ENCODE measurements at places on chromosomes 5 and 9.

DNA sequence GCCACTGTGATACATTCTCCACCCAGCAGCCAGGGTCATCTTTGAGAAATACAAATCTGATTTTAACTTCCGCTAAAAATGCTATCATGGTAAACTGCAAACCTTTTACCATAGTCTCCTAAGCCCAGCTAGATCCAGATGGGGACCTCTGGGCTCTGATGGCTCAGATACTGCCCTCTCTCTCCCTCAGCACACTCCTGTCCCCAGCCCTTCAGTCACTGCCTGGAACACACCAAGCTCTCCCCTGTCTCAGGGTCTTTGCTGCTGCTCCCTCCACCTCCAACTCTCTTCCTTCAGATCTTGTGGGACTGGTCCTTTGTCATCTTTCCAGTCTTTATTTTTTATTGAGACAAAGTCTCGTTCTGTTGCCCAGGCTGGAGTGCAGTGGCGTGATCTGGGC is 65.1 kb downstream of the SPRY4 start:
- DNase-seq = no peak

DNA sequence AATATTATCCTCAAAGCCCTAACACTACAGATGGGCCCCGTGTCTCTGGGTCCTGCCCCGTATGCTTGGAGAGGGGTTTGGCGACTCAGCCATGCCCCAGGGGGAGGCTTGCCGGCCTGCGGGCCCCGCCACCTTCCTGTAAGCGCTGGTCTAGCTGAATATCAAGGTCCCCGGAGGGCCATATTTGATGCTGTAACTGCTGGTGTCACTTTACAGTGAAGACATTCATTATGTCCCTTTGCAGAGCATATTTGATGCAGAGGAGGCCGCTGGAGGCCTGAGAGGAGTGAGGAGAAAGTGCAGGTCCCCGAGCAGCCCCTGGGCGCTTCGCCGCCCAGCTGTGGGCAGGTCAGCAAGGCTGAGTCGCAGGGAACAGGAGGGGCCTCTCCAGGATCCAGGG is 16.8 kb downstream of the IRX4 start:
- DNase-seq = no peak

DNA sequence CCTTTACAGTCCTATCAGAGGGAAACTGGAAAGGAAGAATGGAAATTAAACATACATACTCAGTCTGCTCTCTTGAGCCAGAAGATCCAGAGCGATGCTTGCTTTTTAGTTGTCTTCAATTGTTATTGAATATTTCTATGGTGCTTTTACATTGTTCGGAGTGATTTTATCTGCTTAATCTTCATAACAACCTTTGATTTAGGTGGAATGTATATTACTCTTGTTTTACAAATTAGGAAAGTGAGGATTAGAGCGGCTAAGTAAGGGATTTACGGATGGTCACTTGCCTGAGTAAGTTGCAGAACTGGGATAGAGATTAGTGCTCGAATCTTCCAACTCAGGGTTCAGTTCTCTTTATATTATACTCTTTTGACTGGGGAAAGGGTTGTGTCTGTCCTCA is 69.1 kb downstream of the PBX3 start:
- no peak for DNase-seq

GRCh38 chr9:125439434-125440272 is 178.0 kb downstream of the GAPVD1 start:
- no peak for DNase-seq

- no peak for DNase-seq
These were observed 10.9 kb upstream of the GADD45G start for GRCh38 chr9:89593727-89594427.

GRCh38 chr9:124010665-124011321 is 775 bp upstream of the LHX2 start:
- DNase-seq = no peak

- DNase-seq = no peak
These were observed 145.9 kb downstream of the PRELID2 start for GRCh38 chr5:145689235-145689634.

GRCh38 chr5:139650689-139651042 is 2.5 kb downstream of the CXXC5 start:
- no peak for DNase-seq

DNA sequence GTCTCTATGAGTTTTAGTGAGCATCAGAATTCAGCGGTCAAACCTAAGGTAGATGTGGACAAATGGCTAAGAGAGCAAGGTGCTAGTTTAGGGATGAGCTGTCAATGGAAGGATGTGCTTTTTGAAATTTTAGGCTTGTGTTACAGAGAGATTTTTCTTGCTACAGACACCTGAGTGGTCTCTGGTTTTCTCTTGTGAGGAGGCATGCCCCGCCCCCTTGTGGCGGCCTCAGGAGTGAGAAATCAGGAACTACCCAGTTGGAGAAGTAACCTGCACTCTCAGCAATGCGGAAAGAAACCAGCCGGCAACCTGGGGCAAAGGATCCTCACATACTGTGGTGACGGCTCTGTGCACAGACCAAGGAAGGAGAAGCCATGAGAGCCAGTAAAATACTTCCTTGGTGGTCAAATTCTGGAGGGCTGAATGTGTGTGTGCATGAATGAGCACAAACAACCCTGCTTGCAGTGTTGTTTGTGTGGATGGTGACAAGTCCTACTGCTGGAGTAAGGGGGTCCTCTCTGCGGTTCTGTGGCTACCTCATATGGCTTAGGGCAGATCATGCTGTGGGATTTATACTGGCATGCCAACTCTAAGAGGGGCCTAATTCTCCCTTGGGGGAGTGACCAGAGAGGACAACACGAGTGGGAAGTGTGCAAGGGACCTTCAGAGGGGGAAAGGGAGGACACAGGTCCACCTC is 16.7 kb upstream of the HSD17B4 start:
- DNase-seq = peak; percentile 27

DNA sequence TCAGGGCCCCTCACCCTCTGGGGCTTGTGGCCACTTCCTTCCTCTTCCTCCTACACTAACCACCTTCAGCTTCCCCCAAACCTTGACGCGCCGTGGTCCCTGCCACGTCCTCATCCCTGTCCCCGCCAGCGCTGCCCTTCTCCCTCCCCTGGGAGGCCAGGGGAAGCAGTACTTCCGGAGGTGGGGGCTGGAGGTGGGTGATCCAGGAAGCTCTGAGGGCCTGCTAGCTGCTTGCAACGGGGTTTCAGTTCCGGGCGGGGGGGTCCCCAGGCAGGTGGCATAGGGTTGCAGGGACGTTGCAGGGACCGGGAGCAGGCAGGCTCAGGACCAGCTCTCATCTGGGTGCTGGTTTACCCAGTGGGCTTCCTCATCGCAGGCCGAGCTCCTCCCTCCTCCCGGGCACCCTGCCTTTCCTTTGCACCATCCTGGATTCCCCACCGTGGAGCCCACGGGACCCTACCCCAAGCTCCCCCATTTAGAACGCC is 70.0 kb downstream of the RXRA start:
- no peak for DNase-seq

- no peak for DNase-seq
These were observed 34.4 kb downstream of the KIF2A start for GRCh38 chr5:62340392-62340791.

GRCh38 chr9:123048748-123049147 is 15.3 kb downstream of the GPR21 start:
- no peak for DNase-seq

DNA sequence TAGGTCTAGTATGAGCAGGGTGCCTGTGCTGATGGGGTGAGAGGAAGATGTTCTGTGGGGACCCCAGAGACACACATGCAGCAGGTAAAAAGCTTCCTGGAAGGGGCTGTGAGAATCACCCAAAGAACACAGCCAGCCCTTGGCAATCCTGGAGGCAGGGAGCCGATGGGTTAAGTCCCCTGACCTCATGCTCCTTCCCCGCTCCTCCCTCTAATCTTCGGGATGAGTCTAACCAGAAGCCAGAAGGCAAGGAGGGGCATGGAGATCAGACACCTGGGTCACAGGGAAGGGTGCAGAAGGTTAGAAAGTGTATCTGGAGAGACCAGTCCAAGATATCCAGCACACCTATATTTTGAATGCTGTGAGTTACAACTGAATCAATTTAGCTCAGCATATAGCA is 274.1 kb upstream of the PAPPA start:
- DNase-seq = no peak

DNA sequence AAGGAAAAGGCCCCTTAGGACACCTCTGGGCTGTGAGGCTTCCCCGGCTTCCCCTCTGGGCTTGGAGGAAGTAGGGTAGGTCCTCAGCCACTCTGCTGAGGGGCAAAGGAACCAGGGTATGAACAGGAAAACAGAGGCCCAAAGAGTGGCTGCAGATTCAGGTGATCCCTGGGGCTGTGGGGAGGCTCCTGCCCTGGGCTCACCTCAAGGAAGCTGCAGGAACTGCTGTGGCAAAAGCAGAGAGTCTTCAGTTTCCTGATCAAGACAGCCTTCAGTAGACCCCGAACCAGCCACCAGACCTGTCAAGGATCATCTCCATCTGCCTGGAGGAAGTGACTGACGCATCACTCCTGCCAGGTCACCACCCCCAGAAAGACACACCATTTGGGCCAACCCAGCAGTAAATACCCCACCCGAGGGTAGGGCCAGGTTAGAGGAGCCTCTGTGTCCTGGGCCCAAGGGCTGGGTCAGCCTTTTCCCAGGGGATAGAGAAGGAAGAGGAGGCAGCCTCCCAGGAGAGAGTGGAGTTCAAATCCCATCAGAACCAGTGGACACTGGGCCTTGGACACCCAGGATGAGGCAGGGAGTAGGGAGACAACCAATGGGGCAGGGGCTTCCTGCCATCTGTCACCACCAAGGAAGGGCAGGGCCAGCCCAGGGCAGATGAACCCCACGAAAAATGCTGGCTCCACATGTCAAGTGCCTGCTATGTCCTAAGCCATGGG is 5.8 kb upstream of the ST6GALNAC6 start:
- no peak for DNase-seq

GRCh38 chr5:132684922-132685720 is 11.3 kb downstream of the IL4 start:
- DNase-seq = no peak

- no peak for DNase-seq
These were observed 207.1 kb downstream of the SGCD start for GRCh38 chr5:156534085-156534484.

DNA sequence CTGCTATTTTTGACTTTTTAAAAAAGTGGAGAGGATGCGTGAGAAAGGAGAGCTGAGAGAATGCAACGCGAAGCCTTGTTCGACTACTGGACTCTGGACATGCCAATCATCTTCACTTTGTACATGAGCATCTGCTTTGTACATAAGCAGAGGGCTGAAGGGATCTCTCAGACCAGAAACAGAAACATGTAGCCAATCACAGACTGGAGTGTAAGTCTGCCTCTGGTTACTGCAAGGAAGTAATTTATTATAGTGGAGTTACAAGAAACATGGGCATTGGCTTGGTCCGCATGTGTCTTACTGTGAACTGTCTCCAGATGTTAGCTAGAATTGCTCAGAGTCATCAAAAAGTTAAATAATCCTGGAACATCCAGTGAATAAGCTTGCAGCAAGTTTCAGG is 190.0 kb upstream of the GRAMD2B start:
- no peak for DNase-seq

DNA sequence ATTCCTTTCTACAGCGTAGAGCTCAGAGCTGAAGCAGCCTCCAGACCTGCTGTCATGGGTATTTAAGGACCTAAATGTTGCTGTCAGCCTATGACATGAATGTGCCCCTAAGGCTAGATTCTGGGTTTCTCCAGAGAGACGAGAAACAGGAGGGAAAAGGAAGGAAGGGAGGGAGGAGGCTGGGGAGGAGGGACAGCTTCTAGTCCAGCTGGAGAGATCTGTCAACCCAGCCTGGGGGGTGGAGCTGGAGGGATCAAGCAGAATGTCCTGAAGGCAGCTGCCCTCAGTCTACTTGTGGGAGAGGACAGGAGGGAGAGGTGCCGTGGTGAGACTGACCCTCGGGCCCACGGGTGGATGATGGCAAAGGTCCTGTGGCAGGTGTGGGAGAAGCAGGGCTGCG is 1.1 kb upstream of the DBH start:
- DNase-seq = no peak

- DNase-seq = no peak
These were observed 16.2 kb downstream of the CLINT1 start for GRCh38 chr5:157842787-157843186.

- DNase-seq = no peak
These were observed 58.7 kb downstream of the RAB3C start for GRCh38 chr5:58641533-58641932.

GRCh38 chr5:114184006-114184405 is 177.9 kb upstream of the KCNN2 start:
- DNase-seq = no peak

DNA sequence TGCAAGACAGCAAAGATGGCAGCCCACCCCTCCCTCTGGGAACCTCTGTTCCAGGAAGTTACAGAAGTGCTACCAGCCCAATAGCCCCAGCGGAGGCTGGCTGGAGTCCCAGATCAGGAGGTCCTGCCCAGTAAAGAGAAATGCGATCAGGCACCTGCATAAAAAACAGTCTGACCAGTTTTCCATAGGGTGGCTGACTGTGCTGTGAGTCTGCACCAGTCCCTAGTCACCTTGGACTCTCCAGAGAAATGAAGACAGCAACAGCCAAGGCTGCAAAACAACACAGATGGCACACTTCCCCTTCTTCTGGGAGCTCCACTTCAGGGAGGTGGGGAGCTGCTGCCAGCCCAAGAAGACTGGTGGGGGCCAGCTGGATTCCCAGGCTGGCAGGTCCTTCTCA is 265.5 kb upstream of the PCSK5 start:
- no peak for DNase-seq

- no peak for DNase-seq
These were observed 200.4 kb downstream of the FBXL7 start for GRCh38 chr5:15700373-15700772.

GRCh38 chr9:17739736-17740135 is 160.9 kb downstream of the SH3GL2 start:
- DNase-seq = no peak

GRCh38 chr5:94508461-94509148 is 109.8 kb downstream of the KIAA0825 start:
- no peak for DNase-seq

DNA sequence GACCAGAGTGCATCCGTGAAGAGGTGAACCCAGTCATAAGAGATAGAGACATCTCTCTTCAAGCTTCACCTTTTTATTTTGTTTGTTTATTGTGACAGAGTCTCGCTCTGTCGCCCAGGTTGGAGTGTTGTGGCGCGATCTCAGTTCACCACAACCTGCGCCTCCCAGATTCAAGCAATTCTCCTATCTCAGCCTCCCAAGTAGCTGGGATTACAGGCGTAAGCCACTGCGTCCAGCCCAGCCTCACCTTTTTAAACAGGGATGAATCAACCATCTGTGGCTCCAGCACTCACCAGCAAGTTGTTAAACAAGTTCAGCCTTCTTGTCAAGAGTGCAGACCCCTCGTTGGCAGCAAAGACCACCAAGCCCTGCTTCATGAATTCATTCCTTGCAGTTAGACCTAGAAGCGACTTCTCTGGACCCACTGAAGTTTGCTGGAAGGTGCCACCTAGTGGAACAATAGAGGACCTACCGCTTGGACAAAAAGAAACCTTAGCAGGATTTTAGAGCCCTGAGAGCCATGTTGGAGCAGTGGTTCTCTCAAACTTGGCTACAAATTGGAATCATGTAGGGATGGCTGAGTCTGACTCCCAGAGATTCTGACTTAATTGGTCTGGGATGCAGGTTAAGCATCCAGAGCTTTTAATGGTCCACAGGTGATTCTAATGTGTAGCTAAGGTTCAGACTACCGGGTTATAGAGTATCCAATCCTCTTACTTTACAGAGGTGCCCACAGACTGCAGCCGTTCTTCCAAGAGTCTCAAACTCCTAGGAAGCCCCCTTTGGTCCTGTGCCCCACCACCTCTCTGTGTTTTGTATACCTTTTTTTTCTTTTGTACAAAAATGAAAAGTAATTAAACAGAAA is 10.5 kb upstream of the GALNT10 start:
- DNase-seq = no peak

Data from activated CD8-positive, alpha-beta memory T cell treated with anti-CD3 and anti-CD28 coated beads for 1 hour (primary cell).